HAP-1 (cell line): ENCODE measurements at places on chromosomes 16 and 17.
A peak's percentile ranks its signal among the peaks of the same experiment; 100 is the strongest.

DNA sequence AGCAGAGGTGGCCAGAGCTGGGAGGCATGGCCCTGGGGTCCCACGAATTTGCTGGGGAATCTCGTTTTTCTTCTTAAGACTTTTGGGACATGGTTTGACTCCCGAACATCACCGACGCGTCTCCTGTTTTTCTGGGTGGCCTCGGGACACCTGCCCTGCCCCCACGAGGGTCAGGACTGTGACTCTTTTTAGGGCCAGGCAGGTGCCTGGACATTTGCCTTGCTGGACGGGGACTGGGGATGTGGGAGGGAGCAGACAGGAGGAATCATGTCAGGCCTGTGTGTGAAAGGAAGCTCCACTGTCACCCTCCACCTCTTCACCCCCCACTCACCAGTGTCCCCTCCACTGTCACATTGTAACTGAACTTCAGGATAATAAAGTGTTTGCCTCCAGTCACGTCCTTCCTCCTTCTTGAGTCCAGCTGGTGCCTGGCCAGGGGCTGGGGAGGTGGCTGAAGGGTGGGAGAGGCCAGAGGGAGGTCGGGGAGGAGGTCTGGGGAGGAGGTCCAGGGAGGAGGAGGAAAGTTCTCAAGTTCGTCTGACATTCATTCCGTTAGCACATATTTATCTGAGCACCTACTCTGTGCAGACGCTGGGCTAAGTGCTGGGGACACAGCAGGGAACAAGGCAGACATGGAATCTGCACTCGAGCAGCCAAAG, 2.3 kb downstream of the CSF3 start:
- DNase-seq: no peak

GRCh38 chr17:81563861-81564586, 11.9 kb upstream of the FAAP100 start:
- DNase-seq: no peak

DNA sequence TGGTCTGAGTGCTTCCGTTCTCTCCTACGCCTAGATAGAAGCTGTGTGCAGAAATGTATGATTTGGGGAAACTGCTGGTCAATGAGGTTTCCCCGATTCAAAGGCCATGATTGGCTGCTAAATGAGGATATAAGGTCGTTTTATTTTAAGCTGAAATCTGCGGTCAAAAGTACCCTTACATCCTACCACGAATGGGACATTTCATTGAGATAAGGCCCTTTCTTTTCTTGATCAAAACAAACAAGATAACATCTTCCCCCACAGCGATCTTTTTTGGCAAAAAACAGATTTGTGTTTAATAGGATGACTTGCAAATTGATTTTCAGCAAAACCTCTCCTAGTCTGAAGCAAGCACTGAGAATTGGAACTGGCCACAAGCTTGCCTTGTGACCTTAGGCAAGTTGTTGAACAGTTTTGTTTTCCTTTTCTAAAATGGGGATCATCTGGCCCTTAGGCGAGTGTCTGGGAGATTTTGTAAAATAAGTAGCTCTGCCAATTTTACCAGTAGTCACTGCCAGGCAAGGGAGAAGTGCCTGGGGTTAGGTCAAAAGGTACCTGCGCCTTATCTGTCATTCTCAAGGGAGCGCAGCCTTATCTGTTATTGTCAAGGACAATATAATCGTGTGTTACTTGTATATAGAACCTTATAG, 635 bp downstream of the SCPEP1 start:
- no peak for DNase-seq

DNA sequence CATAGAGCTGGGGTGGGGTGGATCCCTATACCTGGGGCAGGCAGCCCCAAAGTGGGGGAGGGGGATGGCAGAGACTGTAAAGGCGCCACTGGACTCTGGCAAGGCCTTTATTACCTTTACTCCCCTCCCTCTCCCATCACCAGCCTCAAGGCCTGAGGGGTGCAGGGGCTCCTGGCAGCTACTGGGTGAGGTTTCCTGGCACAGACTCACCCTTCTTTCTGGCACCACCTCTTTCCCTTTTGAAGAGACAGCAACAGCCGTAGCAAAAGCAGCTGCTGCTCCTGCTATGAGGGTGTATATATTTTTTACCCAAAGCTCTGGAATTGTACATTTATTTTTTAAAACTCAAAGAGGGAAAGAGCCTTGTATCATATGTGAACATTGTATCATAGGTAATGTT, 17.6 kb downstream of the RAPGEFL1 start:
- DNase-seq: no peak

- peak; percentile 50 for DNase-seq
Measured at GRCh38 chr16:46830417-46830901, 521 bp downstream of the C16orf87 start.
